ENCODE measurements at places on chromosomes 7 and 10.
A peak's percentile ranks its signal among the peaks of the same experiment; 100 is the strongest.

DNA sequence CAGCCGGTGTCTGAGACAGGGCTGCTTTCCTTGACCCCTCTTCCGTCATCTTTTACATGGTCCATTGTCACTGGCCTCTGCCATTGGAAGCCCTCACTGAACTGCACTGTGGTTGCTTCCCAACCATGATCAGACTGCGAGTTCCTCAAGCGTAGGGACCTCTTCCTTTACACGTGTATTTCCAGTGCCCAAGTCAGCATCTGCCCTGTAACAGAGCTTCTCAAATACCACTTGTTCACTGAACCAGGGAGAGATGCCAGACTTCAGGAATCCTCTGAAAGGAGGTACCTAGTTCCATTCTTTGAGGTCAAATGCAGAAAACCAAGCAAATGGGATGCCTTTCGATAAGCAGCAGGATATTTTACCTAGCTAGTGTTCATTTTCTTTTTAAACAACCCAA is 145.1 kb downstream of the NRP1 start:
- no peak for DNase-seq

GRCh38 chr7:130899638-130900401 is 165.8 kb upstream of the KLF14 start:
- no peak for DNase-seq

DNA sequence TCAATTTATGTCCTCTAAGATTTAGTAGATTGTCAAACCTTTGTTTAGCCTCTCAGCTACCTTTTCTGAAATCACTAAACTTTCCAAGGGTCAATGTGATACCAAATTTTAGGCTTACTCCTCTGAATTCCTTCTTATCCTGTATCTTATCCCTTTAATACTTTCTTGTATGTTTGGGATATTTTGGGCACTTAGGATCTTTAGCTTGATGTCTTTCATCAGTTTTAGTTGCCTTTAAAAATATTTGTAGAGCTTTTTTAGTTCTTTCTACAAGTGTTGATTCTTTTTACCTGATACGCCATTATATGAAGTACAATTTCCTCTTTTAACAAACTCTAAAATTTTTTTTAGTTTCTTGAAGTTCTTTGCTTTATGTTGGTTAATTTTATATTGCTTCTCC is 30.7 kb upstream of the HDAC9 start:
- DNase-seq: no peak

DNA sequence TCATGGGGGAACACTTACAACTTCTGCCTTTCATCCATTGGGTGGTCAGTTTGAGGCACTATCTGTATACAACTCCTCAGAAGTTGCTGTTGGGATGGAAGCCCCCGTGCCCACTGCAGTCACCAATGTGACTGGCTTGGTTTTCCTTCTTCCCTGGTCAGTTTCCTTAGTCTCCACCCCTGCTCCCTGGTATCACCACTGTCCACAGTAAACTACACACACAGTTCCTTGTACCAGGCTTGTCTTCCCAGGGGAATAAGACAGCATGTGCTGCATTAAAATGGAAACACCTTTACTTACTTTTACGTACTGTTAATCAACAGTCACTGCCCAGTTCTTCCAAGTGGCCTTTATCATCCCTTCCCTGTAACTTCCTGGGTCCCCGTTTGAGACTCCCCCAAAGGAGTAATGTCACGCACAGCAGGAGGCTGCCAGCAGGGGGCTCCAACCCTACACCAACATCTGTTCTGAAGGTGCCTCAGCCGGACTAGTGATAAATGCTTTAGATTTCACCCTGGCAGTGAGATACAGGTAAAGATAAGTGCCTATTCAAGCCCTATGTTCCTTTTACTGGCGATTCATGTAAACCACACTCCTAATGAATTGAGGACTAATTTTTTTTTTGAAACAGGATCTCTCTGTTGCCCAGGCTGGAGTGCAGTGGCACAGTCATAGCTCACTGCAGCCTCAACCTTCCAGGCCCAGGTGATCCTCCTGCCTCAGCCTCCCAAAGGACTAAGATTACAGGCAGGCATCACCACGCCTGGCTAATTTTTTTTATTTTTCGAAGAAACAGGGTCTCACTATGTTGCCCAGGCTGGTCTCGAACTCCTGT is 45.3 kb upstream of the PIK3AP1 start:
- DNase-seq: peak; percentile 68

- DNase-seq: no peak
These were observed 1105.3 kb downstream of the NRG3 start for GRCh38 chr10:82980321-82980720.

DNA sequence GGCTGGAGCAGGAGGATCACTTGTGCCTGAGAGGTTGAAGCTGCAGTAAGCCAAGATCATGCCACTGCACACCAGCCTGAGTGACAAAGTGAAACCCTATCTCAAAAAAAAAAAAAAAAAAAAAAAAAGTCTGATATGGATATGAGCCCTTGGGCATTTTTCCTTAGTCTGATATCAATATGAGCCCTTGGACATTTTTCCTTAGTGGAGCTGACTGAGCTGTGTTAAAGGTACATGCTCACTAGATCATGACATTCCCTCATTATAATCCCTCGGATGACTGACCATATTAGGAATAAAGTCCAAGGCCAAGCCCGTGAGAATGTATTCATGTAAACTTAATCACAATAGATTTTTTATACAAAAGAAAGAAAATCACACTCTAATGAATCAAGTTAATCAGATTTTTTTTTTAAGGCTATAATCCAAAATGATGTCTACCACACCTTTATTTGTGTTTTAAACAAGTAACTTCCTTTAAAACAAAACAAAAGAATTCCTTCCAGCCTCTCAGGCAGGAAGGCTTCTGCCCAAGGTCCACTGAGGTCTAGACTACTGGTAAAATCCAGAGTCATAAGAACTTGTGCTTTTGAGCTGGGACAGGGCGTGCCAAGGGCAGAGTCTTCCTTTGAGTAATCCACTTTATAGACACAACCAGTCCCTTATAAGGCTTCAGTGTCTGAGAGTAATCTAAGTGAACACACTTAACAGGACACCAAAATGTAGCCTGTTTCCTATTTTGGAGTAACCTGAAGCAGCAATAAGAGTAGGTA is 5.5 kb downstream of the PPA1 start:
- DNase-seq: no peak

- no peak for DNase-seq
These were observed 105.0 kb upstream of the VIPR2 start for GRCh38 chr7:159249671-159250070.

- DNase-seq: no peak
These were observed 1025.0 kb upstream of the CELF2 start for GRCh38 chr10:9992661-9993060.

GRCh38 chr7:116736927-116737715 is 65.1 kb downstream of the MET start:
- DNase-seq: no peak

GRCh38 chr7:44193011-44193802 is 4.0 kb upstream of the GCK start:
- DNase-seq: no peak

Measured in effector CD4-positive, alpha-beta T cell (primary cell).